Activated CD4-positive, alpha-beta T cell treated with anti-CD3 and anti-CD28 coated beads for 36 hours (primary cell): ENCODE measurements at places on chromosomes 1 and 21.

DNA sequence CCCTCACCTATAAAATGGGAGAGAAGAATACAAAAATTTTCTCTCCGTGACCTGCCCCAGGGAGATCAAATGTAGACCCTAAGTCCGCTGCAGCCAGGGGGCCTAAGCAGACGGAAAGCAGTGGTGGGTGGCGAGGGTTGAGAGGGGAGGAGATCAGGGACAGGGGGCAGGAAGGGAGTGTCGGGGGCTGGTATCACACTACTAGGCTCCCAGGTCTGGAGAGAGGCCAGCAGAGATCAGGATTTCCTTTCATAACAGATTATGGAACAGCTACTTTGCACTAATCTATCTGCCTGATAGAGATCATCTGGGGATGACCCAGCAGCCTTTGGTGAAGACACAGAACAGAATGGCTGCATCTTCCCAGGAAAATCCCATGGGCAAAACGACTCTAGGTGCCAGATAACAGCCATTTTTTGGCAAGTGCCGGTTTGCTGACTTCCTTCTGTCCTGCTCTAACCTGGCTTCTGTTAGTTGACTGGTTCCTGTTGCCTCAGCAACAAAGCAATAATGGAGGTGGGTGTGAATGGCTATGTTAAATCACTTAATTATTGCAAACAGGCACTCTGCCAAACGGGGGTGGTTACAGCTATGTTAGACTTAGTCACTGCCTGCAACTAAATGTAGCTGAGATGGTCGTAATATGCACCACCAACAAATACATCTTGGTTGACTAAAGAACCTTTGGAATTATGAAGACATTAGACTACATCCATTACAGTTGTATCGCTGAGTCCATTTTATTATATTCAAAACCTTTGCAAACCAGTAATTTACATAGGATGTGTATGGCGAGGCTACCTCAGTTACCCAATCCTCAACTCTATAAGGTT lies 30.0 kb upstream of the EPS8L3 start:
- H3K4me1 ChIP-seq, result peaks cover 72% of the 10 kb centered on the region
- H3K36me3 ChIP-seq, result no peaks in the 10 kb centered on the region
- H3K27ac ChIP-seq, result peak overlapping the region; percentile 15

- peak; percentile 65 for DNase-seq
- H3K27me3 ChIP-seq, result no peaks in the 10 kb centered on the region
Measured at GRCh38 chr1:175192111-175192629, 406 bp downstream of the KIAA0040 start.

DNA sequence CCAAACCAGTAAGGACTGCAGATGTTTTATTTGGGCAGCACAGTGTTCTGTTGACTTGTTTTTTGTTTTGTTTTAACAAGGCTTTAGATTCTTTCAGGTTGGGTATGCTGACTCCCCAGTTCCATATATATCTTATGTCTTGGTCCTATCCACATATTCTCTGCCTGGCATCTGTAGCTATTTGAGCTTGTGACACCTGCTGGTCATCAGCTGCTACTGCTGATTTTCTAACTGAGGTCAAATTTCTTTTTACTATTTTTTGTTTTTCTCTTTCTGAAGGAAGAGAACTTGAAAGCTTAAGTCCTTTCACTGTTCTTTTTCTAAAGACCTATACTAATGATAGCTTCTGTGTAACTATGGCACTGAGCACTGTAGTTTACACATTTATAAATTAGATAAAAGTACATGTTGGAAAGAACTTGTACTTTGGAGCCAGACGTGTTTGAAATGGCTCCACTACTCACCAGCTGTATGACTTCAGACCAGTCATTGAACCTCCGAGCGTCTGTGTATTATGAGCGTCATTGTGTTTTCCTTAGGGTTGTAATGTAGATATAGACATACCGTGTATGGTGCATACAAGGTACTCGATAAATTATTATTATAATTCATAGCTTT lies 109.4 kb downstream of the NRDC start:
- peaks cover 30% of the 10 kb centered on the region for H3K36me3 ChIP-seq
- peaks cover 12% of the 10 kb centered on the region for H3K4me1 ChIP-seq
- no peaks in the 10 kb centered on the region for H3K27me3 ChIP-seq
- no peak overlapping the region for H3K4me3 ChIP-seq
- no peak overlapping the region for H3K27ac ChIP-seq
- DNase-seq, result peak; percentile 30

DNA sequence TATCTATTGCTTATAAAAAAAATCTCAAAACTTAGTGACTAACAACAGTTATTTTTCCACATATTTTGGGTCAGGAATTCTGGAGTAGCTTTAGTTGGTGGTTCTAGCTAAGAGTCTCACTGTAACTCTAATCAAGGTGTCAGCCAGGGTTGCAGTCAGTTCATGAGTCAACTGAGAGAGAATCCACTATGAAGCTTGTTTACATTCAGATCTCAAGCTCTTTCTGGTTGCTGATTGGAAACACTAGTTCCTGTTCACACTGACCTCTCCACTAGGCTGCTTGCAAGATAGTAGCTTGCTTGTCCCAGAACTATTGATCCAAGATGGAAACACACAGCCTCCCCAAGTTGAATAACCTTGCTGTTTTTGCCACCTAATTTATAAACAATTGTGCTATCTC lies 1192.1 kb upstream of the B3GALT2 start:
- H3K27ac ChIP-seq, result no peak overlapping the region
- H3K4me1 ChIP-seq, result no peaks in the 10 kb centered on the region
- no peak for DNase-seq
- H3K36me3 ChIP-seq, result no peaks in the 10 kb centered on the region

- peaks cover 10% of the 10 kb centered on the region for H3K4me1 ChIP-seq
- H3K27ac ChIP-seq, result no peak overlapping the region
- no peak for DNase-seq
- H3K4me3 ChIP-seq, result peak overlapping the region; percentile 68
Measured at GRCh38 chr1:186829686-186830587, 1.2 kb downstream of the PLA2G4A start.

GRCh38 chr1:12549460-12550349 lies 68.3 kb downstream of the DHRS3 start:
- H3K36me3 ChIP-seq, result no peaks in the 10 kb centered on the region
- H3K4me1 ChIP-seq, result peaks cover 7% of the 10 kb centered on the region
- no peak overlapping the region for H3K4me3 ChIP-seq

GRCh38 chr21:44801468-44802395 lies at the start of gene UBE2G2:
TSS of gene UBE2G2 (minus strand) at chr21:44801820. CDS start at chr21:44801748, 72 bp downstream.
- no peaks in the 10 kb centered on the region for H3K27me3 ChIP-seq
- H3K36me3 ChIP-seq, result peaks cover 66% of the 10 kb centered on the region
- peak within 1 kb of the TSS; percentile 90 for H3K27ac ChIP-seq

- H3K4me3 ChIP-seq, result no peak overlapping the region
- H3K27me3 ChIP-seq, result no peaks in the 10 kb centered on the region
- H3K36me3 ChIP-seq, result no peaks in the 10 kb centered on the region
- H3K27ac ChIP-seq, result no peak overlapping the region
Measured at GRCh38 chr1:238252033-238252802, 361.5 kb upstream of the ZP4 start.

GRCh38 chr1:246794048-246794827 lies 70.0 kb downstream of the SCCPDH start:
- peaks cover 1% of the 10 kb centered on the region for H3K4me1 ChIP-seq
- H3K27ac ChIP-seq, result no peak overlapping the region
- no peak overlapping the region for H3K4me3 ChIP-seq

GRCh38 chr1:183879966-183880365 lies 75.0 kb downstream of the RGL1 start:
- peaks cover 4% of the 10 kb centered on the region for H3K36me3 ChIP-seq
- H3K27me3 ChIP-seq, result no peaks in the 10 kb centered on the region
- H3K4me1 ChIP-seq, result no peaks in the 10 kb centered on the region
- DNase-seq, result no peak

DNA sequence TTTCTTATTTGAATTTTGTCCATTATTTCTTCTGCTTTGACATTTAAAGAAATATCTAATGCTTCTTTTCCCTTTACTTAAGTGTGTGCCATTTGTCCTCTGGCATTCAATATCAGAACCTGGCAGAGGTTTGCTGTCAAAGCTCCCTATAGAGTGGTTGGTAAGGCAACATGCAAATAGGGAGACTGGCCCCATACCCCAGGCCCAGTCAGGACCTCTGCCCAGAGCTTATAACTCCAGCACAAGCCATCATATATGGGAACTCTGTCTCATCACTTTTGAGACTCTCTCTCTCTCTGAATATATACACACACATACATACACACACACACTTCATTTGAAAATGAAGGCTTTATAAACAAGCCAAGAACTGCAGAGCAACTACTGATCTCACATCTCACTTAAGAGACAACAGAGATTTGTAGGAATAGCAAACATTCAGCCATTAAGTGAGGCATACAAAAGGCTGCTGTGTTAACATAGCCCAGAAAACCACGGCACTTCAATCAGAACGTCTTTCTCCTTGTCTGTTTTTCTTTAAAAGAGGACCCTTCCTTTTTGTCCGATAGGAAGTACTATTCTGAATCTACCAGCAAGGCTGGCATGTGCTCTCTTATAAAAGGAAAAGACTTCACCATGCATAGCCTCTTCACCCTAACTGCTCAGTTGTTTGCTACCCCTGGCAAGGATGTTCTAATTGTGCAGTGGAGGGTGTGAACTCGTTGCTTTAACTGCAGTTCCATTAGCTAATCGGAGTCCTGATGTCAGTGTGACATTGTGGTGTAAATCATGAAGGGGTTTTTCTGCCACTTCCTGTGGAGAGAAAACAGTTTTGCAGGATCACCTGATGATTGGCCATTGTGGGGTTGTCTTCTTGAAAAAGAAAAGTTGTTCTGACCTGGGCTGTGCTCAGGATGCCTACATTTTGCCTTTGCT lies 101.7 kb downstream of the NR5A2 start:
- H3K36me3 ChIP-seq, result no peaks in the 10 kb centered on the region
- no peak for DNase-seq
- peaks cover 12% of the 10 kb centered on the region for H3K4me1 ChIP-seq
- peak overlapping the region; percentile 1 for H3K27ac ChIP-seq
- H3K4me3 ChIP-seq, result no peak overlapping the region
